ENCODE measurements at places on chromosomes 5 and 9. TPM values are rescaled to one million over a fixed set of nuclear protein-coding genes. Genes with fewer than 3 reads are reported as not detected.

Gene RAB3C
- total RNA-seq = not detected

Gene GARIN3
- total RNA-seq = not detected

Gene RPL12
- total RNA-seq = 2,052 TPM

Gene ROR2
- not detected for total RNA-seq

Gene SLC6A7
- total RNA-seq = not detected

Gene GNA14
- not detected for total RNA-seq

Gene IL9
- total RNA-seq = not detected

Gene TAL2
- 0.46 TPM for total RNA-seq

Gene IFNA13
- total RNA-seq = not detected

Gene ZBTB5
- 13.3 TPM for total RNA-seq

Gene PPP3R2
- not detected for total RNA-seq

Gene SAXO1
- not detected for total RNA-seq

Gene ZNF366
- 0.18 TPM for total RNA-seq

Gene CDK7
- 26.0 TPM for total RNA-seq

Gene MARCHF3
- 12.3 TPM for total RNA-seq

Gene CCDC192
- total RNA-seq = not detected

Gene CDHR2
- total RNA-seq = 0.21 TPM

Gene KIAA1958
- 8.7 TPM for total RNA-seq

Gene PALM2AKAP2
- total RNA-seq = not detected

Gene IFNA2
- total RNA-seq = not detected

Gene SLC1A3
- 3.4 TPM for total RNA-seq

All from GM12878 (cell line).